Esophagus muscularis mucosa (tissue), 4 donors: ENCODE measurements at places on chromosomes 5 and 9. TPM values are rescaled to one million over a fixed set of nuclear protein-coding genes. Genes with fewer than 3 reads are reported as not detected.

Gene ROPN1L
- total RNA-seq, result 1.7 TPM

Gene MSMP
- total RNA-seq, result not detected

DNA sequence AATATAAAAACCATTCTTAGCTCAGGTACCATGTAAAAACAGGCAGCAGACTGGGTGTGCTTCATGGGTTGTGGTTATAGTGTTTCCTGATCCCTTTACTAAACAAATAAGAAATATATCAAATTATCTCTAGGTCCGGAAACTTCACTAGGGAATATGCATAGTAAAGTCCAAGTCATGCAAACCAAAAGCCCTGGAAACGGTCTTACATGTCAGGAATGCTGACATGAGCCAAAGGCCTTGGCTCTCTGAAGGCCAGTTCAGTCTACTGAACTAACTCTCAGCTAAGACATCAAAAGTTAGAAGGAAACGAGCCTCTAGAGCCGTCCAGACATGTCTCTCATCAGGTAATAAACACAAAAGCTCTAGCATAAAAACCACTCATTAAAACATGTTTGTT lies 778.9 kb upstream of the ZNF608 start:
- DNase-seq, result no peak

DNA sequence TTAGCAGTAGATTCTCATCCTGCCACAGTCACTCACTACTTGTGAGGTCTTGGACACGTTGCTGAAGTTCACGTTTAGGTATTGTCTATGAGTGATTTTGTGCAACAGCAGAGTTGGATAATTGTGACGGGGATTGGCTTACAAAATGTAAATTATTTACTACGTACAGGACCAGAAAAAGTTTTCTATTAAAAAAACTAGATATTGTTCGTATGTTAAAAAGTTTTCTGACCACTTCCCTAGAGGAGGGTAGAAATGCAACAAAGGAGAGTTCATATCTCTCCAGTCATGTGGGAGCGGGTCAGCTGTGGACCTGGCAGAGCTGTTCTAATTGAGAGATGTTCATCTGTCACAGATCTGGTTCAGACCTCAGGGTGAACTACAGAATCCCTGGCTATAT lies 976.1 kb upstream of the NUDT12 start:
- DNase-seq, result no peak
